ENCODE measurements at places on chromosomes 2 and 18.

DNA sequence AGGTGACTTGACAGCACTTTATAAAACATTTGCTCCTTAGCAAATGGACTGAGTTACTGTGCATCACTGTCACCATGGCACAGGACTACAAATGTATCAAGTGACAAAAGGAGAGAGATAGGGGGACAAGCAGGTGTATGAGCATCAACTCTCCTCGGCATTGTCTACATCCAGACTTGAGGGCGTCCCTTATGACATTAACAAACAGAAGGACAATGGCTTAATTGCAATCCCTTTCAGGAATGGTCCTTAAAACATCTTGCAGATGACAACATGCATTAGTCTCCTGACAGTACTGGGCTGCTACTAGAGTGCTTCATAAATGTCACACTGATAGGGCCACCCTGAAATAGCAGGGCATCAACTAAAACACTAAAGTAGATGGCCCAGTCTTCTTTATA lies 198.8 kb downstream of the PDE1A start:
- DNase-seq, result no peak

DNA sequence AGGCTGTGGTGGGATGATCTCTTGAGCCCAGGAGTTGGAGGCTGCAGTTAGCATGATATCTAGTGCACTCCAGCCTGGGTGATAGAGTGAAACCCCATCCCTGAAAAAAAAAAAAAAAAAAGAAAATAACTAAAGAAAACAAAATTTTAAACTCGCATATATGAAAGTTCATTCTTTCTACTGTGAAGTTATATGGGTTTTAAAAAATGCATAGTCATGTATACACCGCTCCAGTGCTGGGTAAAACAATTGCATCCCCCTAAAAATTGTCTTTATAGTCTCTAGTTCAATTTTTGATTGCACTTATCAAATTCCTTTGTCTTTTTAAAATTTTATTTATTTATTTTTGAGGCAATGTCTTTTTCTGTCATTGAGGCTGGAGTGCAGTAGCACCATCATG lies 65.0 kb upstream of the ACYP2 start:
- DNase-seq, result no peak

DNA sequence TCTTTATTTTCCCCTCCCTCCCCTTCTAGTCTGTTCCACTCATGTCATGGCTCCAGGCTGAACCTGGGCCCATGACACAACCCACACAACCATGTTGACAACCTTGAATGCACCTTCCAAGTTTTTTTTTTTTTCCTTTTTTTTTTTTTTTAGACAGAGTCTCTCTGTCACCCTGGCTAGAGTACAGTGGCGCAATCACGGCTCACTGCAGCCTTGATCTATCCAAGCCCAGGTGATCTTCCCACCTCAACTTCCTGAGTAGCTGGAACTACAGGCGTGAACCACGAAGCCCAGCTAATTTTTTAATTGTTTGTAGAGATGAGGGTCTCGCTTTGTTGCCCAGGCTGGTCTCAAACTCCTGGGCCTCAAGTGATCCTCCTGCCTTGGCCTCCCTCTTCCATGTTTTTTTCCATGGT lies 21.9 kb upstream of the ROCK2 start:
- no peak for DNase-seq

DNA sequence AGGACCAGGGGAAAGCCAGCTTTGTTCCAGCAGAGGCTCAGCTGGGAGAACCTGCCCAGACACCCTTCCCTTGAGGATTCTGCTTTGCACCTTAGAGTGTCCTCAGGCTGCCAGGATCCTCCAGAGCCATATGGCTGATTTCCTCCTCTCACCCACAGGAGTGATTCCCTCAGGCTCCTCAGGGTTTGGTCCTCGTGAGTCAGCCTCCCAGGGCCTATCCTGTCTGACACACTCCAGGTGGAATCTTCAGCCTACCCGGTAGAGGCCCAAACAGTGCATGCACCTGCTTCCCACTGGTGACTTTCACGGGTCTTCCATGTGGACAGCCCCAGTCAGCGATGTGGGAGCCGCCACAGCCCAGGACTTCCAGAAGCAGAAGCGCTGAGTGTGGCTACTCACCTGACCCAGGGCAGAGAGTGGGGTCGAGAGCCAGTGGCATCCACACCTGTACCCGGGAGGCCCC lies 73.3 kb downstream of the TFCP2L1 start:
- DNase-seq, result no peak

- DNase-seq, result no peak
Measured at GRCh38 chr2:54839461-54840255, 116.2 kb downstream of the EML6 start.

DNA sequence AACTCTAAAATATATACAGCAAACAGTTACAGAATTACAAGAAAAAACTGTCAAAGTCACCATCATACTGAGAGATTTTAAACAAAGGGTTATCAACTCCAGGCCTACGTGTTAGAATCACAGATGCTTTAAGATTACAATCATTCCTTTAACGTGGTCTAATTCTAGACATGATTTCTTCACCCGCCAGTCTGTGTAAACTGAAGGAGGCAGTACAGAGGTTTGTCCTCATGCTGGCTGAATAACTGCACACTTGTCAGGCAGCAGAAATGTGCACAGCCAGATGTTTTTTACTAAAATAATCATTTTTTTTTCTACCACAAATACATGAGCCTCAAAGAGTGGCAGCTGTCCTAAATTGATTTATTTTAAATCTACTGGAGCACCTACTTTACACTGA lies 15.5 kb upstream of the NEURL3 start:
- no peak for DNase-seq
